ENCODE measurements at places on chromosomes 12 and 14. TPM values are rescaled to one million over a fixed set of nuclear protein-coding genes. Genes with fewer than 3 reads are reported as not detected.

The SYCP3 gene
- 0.16 TPM for total RNA-seq

The RND1 gene
- total RNA-seq, result 5.2 TPM

The FLRT2 gene
- 0.43 TPM for total RNA-seq

The MTA1 gene
- total RNA-seq, result 158 TPM

The MYH6 gene
- not detected for total RNA-seq

The FOXG1 gene
- total RNA-seq, result not detected
